ENCODE measurements at places on chromosomes 7 and 10.

GRCh38 chr10:132096223-132096622, 30.5 kb downstream of the JAKMIP3 start:
- DNase-seq, result no peak

DNA sequence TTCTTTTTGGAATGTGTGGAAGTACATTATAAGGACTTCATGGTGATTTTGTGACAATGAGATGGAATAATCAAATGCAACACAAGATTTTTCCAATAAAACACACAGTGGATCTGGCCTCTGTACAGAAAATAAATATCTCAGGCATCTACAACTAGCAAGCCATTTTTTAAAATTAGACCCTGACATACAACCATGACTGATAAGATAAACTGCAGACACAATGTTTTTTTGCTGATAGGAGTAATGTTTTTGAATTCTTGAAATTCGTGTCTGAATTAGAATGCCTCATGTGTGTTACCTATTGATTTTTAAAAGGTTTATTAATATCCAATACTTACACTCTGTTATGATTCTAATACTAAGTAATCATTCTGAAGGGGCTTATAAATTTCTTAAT, 328.1 kb downstream of the HGF start:
- DNase-seq, result no peak

DNA sequence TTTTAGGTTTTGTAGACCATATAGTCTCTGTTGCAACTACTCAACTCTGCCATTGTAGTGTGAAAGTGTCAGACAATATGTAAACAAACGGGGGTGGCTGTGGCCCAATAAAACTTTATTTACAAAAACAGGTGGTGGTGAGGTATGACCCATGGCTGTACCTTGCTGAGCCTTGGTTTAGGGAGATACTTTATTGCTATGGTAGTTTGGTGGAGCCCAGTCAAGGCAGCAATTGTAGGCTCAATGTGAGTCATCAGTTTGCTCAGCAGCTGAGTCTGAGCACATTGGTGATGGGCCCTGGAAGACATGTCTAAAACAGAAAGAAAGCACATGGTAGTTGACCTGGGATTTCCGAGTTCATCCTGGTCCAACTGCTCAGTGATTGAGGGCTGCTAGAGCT, 242.5 kb downstream of the REEP3 start:
- no peak for DNase-seq

- no peak for DNase-seq
Observed at GRCh38 chr7:97272237-97272975, 154.9 kb downstream of the SDHAF3 start.

- peak; percentile 74 for DNase-seq
Observed at GRCh38 chr10:5623081-5623748, 43.2 kb downstream of the ASB13 start.

- DNase-seq, result no peak
Observed at GRCh38 chr7:131502810-131503508, 53.5 kb downstream of the PODXL start.

DNA sequence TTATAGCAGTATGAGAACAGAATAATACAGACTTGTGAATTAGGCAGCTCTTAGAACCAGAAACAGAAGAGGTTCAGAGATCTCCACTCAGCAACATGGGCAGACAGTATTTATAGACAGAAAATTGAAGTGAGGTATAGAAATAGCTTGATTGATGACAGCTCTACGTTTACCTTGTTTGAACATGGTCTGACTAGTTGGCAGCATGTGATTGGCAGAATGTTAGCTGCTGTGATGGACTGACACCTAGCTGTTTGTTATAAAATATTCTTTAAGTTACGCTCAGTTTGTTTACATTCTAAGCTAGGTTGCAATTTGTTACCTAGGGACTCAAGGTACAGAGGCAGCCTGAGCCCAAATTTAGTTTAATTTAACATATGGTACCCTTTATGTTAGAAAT, 73.7 kb upstream of the TMEM229A start:
- DNase-seq, result no peak

GRCh38 chr10:113015201-113015600, 65.2 kb downstream of the TCF7L2 start:
- no peak for DNase-seq

GRCh38 chr7:753190-753589, 26.1 kb upstream of the PRKAR1B start:
- no peak for DNase-seq

DNA sequence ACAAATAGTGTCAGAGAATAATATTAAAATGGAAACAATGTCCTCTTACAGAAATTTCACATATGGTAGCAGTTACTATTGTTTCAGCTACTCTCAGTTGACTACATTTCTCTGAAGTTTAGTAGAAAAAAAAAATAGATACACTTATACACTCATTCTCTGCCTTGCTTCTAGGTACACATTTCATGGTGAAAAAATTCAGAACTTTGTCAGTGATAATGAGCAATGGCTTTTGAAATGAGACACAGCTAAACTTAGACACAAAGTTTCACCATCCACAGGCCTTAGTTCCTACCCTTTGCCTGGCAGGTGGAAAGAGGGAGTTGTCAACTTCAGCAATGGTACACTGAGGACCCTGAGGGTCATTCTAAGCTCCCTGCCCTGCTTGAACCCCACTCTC, 69.2 kb downstream of the CPVL start:
- DNase-seq, result no peak

DNA sequence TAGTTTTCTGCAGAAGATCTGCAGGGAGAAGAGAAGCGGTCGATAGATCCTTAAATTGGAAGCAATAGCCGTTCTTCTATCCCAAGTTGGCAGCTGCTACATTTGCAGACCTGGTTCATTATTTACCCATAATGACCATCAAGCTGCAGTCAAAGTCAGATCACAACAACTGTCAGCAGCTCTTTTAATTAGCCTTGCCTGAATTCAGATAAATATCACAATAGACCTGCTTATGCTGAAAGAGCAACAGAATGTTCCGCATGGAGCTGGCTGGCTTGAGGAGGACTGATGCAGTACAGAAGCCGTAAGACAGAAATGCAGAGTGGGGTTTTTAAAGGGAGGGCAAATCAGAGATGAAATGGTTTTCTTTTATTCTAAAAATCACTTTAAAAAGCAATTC, 109.4 kb downstream of the HIBADH start:
- DNase-seq, result no peak

GRCh38 chr10:11286261-11286852, 268.7 kb downstream of the CELF2 start:
- no peak for DNase-seq

DNA sequence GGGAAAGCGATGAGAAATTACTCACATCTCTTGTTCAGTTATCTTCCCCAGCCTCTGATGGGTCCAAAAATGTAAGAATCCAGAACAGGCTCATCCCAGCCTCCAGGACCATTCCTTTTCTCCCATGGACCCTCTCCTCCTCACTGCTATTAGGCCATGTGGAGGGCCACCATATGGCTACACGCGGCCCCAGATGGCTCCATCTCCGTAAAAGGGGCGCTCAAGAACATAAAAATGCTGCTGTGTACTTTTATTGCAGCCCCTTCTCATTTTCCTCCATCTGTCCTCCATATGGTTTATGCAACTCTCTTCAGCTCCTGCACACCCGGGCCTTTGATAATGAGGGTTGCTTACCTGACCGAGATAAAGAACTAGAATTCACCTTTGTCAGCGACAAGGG, 166.2 kb downstream of the RAPGEF5 start:
- no peak for DNase-seq

DNA sequence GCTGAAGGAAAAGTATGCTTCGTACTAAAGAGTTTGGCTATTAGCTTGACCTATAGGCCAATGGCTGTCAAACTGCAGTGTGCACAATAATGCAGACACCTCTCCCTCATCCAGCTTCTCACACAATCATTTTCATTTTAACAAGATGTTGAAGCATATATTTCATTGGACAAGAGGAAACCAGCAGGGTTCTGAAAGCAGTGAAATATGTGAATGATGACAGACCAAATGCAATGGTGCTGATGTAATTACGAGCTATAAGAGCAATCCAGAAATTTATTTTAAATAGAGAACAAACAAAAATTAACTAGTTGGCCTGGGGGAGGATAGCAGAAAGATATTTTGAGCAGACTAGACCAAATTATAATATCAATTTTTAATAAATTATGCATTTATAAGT, 331.5 kb upstream of the AKR1E2 start:
- no peak for DNase-seq

DNA sequence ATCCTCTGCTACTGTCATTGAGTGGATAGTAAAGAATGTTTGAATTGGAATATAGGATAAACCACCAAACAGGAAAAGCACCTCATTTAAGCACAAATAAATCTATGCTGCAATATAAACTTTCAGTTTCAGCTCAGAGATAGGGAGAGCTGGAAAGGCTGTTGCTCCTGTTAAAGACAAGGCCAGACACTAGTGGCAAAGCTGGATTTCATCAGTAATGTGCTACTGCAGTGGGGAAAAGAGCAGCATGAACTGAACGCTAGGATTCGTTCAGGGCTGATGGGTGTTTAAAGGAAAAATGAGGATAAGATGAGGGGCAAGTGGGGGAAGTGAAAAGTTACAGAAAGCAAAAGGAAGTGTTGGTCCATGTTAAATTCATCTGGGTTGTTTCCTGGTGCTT, 775.4 kb upstream of the COBL start:
- DNase-seq, result no peak

GRCh38 chr7:97174303-97174702, 56.8 kb downstream of the SDHAF3 start:
- no peak for DNase-seq

GRCh38 chr7:132869166-132869861, 212.6 kb downstream of the CHCHD3 start:
- no peak for DNase-seq

DNA sequence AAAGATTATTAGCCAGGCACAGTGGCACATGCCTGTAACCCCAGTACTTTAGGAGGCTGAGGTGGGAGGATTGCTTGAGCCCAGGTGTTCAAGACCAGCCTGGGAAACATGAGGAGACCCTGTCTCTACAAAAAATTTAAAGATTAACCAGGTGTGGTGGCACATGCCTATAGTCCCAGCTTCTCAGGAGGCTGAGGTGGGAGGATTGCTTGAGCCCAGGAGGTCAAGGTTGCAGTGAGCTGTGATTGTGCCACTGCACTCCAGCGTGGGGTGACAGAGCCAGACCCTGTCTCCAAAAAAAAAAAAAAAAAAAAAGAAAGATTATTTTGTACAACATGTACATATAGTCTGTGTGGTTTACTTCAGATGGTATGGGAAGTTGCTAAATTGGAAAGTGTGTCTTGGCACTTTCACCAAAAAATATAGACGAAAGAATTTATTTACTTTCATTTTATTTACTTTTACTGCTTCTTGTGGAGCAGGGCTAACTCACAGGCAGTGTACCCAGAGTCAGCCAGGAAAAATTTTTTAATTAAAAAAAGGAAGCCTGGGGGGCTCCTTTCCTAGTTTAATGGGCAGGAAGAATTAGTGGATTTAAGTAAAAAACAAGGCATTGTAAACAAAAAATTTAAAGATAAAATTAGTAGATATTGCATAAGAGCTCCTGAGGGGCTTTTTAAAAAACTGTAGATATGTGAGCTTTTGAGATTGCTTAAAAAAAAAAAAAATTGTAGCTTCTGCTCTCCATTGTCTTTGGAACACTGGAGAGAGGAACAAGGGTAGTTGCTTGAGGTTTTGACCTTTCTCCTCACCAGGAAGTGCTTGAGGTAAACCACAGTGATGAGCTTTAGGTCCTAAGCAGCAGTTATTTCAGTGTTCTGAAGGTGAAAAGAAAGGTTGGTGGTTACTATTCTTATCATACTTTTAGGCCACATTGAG, 44.6 kb upstream of the VDAC2 start:
- no peak for DNase-seq

DNA sequence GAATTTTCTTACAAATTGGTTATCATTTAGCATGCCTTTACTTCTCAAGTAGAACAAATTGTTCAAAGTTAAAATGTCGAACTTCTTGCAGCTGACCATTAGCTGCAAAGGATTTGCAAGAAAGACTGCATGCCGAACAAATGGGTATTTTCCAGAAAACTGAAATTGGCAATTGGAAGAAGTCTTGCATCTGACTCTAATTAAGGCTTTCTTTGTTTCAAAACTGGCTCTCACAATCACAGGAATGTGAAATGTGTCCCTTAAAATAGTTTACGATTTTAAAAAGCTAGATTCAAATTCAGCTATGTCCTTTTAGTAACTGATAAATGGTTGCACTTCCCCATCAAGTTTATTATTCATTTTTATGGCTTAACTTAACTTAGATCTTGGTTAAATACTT, 207.9 kb downstream of the ARL4A start:
- DNase-seq, result no peak

DNA sequence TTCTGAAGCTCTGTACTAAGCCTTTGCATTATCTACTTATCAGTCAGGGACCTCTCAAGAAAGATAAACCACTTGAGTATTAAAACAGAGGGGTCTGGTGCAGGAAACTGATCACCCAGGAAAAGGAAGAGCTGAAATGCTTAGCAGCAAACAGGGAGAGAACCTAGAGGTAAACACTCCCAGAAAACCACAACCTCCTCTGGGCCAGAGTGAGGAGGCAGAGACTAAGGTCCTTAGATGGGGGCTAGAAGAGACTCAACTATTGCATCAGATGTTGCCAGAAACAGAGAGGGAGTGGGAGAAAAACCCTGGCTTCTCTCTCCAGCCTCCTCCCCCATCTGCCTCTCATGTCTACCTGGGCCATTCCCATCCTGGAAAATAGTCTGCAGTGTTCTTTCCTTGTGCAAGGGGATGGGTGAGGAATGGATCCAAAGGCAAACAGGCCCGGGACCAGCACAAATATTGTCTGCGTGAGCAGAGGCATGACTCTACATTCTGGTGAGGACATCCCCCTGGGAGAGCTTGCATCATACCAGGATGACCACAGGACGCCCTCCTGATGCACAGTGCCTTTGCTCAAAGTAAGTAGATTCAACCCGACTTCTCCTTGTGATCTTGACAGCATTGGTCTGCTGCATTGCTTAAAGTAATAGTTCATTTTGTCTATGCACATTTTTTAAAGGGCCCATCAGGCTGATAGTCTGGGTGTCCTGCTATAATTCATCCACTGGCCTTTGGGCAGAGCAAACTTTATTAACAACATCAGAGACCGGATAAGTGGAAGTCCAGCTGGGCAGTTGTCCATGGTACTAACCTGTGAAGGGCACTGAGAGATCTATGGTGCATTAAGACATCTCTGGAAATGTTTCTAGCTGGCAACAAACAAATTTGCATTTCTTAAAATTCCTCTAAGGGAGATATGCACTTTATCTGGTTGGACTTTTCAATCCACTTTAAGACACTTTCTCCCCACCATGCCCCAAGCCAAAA, 22.4 kb upstream of the ODAD2 start:
- DNase-seq, result no peak

- DNase-seq, result no peak
Observed at GRCh38 chr7:18250133-18250532, 222.5 kb upstream of the PRPS1L1 start.

- peak; percentile 27 for DNase-seq
Observed at GRCh38 chr10:95601116-95601719, 40.0 kb upstream of the SORBS1 start.

DNA sequence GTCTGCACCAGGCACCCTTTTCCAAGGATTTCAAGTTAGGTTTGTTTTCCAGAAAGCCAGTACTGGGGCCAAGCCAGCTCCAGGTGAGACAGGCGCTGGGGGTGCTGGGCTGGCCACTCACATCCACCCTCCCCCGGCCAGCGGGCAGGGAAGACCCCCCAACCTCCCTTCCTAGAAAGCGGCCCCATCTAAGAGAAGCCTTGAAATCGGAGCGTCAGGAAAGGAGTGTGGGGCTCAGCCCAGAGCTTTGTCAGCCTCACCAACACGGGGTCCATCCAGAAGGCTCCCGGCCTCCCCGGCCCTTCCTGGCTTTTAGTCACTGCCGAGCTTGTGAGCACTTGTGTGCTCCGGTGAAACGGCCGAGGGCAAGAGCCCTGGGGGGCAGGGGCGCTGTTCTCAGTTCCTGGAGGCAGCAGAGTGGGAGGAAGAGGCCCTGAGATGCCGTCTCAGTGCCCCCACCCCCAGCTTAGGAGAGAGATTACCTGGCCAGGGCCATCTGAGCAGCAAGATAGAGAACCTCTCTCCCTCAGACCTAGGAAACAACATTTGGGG, 39.6 kb downstream of the PDGFA start:
- no peak for DNase-seq

Measured in activated T-cell treated with anti-CD3 and anti-CD28 coated beads for 24 hours (primary cell).